SK-N-SH (cell line): ENCODE measurements at places on chromosomes 6 and 20. TPM values are rescaled to one million over a fixed set of nuclear protein-coding genes. Genes with fewer than 3 reads are reported as not detected.

TRAPPC3L gene
- polyA plus RNA-seq = 0.03 and 0.11 TPM in 2 replicates

TREML2 gene
- polyA plus RNA-seq = not detected in 2 replicates

POPDC3 gene
- polyA plus RNA-seq = 19.0 and 21.3 TPM in 2 replicates

KIAA0408 gene
- polyA plus RNA-seq = 4.0 and 5.9 TPM in 2 replicates

MACROD2 gene
- polyA plus RNA-seq = 0.24 and 0.33 TPM in 2 replicates

TAGAP gene
- polyA plus RNA-seq = not detected in 2 replicates

ERMARD gene
- polyA plus RNA-seq = 43.2 and 51.3 TPM in 2 replicates

GRCh38 chr20:34165018-34165619 lies 53.1 kb upstream of the EIF2S2 start:
- DNase-seq = no peak

DNA sequence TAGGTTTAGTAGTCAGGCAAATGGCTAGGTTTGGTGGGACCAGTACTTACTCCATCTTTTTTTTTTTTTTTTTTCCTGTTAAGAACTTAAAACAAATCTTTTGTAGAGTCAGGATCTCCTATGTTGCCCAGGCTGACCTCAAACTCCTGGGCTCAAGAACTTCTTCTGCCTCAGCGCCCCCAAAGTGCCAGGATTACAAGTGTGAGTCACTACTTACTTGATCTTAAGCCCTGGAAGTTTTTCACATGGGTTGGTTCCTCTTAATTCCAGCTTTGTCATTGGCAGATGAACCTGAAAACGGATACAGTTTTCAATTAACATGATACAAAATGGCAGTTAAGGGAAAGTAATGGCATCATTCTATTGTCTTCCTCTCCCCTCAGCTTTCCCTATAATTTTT lies 179.4 kb upstream of the JAG1 start:
- DNase-seq = no peak

DNA sequence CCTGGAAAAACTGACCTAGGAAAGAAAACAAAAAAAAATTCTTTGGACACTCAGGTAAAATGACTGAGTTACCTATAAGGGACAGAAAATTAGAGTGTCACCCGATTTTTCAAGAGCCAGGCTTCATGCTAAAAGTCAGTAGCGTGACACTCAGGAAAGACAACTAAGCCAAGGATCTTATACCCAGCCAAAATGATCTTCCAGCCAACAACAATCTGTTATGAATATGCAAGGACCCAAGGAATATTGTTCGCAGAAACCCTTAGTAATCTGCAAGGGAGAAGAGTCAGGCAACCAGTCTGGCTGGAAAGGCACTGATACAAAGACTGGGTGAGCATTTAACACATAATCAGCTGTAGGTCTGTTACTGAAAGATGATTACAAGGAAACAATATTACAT lies 203.6 kb downstream of the GMPR start:
- no peak for DNase-seq

GRCh38 chr6:37617073-37617472 lies 80.6 kb downstream of the MDGA1 start:
- no peak for DNase-seq

- no peak for DNase-seq
These were observed 172.3 kb downstream of the OGFRL1 start for GRCh38 chr6:71460933-71461332.

DNA sequence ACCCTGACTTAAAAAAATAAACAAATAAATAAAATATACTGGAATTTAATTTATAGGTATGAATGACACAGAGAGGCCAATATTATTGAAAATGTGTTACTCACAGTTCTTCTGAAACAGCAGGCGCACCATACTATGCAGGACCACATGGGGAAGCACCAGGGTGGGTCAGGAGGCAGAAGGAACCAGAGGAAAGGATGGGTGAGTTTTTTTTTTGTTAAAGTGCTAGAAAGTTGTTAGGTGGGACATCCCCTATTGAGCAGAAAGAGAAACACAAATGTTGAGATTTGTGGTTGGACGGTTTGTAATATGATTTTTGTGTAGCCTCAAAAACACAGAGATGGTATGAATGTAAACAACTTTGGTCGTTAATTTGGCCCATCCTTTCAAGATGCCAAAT lies 26.0 kb downstream of the PTPRA start:
- DNase-seq = no peak

- DNase-seq = no peak
These were observed 325.7 kb downstream of the SAMD5 start for GRCh38 chr6:147834084-147834776.

- DNase-seq = no peak
These were observed 19.3 kb downstream of the HIVEP2 start for GRCh38 chr6:142925575-142926110.

DNA sequence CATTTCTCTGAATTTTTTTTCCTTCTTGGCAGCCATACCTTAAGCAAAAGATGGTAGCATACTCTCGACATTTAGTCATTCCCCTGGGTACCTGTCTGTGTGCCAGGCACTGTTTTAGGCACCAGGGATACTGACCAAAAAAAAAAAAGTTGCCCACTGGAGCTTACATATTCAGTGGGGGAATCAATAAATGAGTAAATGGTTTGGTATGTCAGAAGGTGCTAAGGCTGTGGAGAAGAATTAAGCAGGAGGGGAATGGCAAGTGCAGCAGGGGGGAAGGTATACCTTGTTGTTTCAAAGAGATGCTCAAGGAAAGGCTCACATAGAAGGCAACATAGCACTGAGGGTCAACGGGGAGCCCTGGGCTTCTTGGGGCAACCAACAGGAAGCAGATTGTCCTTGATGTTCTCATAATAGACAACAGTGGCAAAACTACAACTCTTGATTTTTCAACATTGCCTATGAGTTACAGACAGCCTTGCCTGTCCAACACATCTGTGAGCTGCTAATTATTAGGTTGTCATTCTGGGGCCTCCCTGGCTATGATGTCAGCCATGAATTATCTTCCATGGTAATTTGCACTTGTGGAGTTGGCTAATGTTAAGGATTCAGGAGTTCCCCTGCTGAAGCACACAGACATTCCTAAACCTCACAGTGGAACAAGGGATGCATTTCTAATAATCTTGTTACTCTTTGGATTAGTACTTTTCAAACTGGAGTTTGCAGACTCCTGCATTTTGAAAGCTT lies 19.6 kb downstream of the NT5E start:
- DNase-seq = no peak

DNA sequence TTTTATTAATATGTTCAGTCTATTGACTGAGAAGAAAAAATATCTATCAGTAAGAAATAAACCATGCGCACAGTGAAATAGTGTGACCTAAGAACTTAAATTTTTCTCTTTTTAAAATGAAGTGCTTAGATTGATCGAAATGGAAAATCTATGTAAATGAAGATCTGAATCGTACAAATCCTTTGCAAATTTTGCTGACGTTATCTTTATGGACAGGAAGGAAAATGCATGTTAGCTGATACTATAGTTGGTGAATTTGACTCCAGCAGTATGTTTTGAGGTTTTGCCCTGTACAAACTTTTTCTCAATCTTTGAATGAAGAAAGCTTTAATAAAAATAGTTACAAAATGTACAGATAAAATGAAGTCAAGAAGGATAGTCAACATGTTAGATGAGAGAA lies 82.9 kb downstream of the NRN1 start:
- DNase-seq = no peak

DNA sequence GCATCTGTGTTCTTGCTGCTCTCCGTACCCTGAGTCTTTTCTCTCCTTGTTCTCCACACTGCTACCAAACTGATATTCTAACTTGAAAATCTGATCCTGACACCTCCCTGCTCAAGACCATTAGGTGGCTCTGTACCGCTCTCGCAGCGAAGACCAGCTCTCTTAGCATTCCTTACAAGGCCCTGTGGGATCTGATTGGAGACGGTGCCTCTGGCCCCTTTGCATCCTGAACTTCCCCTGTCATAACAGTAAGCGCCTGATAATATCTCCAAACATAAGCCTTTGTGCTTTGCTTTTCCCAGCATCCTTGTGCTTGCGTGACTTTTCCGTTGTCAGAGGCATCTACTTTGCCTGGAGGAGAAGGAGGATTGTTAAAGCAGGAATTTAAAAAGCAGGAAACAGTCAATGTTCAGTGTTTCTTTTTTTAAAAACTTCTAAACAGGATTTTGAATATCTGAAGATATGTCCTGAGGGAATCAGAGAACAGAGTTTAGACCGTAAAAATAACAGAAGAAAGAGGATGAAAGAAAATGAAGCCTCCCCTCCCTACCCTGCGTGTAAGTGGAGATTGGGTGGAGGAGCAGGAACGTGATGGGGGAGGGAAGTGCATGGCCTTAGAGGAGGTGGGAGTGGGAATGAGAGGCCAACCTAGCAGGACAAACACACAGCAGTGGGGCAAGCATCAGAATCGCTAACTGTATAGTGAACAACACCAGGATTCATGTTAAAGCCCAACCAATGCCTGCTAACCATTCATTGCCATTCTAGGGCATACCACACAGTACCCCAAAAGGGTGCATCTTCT lies 89.2 kb upstream of the STMND1 start:
- DNase-seq = peak; percentile 45

GRCh38 chr20:34268851-34269636 lies 27.8 kb downstream of the ASIP start:
- no peak for DNase-seq

- no peak for DNase-seq
These were observed 60.3 kb upstream of the DEK start for GRCh38 chr6:18324706-18325042.

DNA sequence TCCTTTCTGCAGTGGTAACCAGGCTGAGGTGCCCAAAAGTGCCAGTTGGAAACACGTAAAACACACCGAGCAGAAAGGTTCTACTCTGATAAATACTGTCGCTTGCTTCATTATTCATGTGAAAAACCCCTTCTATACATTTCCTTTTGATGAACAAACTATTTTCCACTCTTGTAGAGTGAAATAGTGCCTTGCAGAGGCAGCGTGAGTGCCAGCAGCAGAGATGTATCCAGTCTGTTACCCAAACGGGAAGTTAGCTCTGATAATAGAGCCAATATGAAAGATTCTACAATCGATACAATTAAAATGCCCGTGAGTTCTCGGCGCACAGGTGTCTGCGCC lies 1.5 kb downstream of the ZBTB46 start:
- DNase-seq = no peak

GRCh38 chr6:48110436-48111142 lies 408 bp downstream of the PTCHD4 start:
- DNase-seq = no peak

DNA sequence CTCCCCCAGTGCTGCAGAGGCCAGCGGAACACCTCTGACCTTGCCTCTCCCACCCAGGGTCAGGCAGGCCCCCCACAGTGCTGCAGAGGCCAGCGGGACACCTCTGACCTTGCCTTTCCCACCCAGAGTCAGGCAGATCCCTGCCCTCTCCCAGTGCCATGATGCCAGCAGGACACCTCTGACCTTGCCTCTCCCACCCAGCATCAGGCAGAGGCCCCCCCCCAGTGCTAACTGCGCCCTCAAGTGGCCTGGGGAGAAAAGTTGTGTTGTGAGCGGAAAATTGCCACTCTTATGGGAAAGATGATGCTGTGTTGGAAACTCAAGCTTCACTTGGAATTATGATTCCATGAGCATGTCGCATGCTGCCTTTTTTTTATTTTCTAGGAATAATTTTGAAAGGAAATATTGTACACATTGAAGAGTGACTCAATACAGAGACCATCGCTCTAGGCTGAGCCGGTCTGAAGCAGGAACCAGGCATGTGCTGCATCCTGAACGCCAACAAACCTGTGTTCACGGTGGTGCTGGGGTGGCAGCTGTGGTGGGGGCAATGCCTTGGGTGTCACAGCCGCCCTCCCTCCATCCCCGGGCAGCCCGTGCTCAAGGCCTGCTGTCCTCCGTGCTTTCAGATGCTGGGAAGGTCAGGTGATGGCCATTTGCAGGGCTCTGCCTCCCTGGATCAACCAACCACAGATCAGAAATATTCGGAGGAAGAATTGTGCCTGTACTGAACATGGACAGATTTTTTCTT lies 98.6 kb downstream of the CDH4 start:
- DNase-seq = no peak

DNA sequence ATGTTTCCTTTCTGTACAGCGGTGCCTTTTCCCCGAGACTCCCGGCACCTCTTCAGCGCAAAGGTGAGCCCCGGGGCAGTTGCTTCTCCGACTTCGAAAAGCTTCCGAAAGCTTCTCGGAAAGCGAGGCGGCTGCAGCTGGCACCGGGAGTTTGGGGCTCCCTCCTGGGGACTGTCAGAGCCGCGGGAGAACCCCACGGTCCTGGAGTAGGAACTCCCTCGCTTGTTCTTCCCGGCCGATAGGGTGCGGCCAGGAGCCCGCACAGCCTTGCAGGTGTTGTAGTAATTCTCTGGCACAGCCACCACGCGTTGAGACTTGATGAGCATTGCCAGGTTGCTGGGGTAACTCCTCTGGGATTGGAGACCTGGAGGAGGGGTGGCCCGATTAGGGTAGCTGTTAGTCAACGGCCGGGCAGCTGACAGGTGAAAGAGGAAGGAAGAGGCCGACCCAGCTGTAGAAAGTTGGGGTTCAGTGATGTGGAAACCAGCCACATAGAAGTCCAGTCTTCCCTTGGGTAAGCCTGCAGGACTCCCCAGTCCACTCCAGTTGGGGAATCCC lies 721 bp downstream of the KDM1B start:
- peak; percentile 57 for DNase-seq
